Smooth muscle cell of the pulmonary artery (primary cell): ENCODE measurements at places on chromosomes 6 and 20. TPM values are rescaled to one million over a fixed set of nuclear protein-coding genes. Genes with fewer than 3 reads are reported as not detected.

IRAK1BP1 gene
- 2.9 and 4.2 TPM in 2 replicates for total RNA-seq

CNKSR3 gene
- 2.5 and 5.6 TPM in 2 replicates for total RNA-seq

COL12A1 gene
- total RNA-seq: 211 and 724 TPM in 2 replicates

DNAH8 gene
- total RNA-seq: under 0.01 TPM in 1 of 2 replicates, not detected in the other

GSS gene
- 45.5 and 66.7 TPM in 2 replicates for total RNA-seq

NRSN1 gene
- not detected in 2 replicates for total RNA-seq

RAB23 gene
- total RNA-seq: 46.0 and 54.3 TPM in 2 replicates

CLIC1 gene
- 417 and 463 TPM in 2 replicates for total RNA-seq

SLC22A16 gene
- total RNA-seq: not detected in 2 replicates

RIMS4 gene
- 0.39 and 1.3 TPM in 2 replicates for total RNA-seq

PCK1 gene
- 0.52 TPM in 1 of 2 replicates, not detected in the other for total RNA-seq
